Endodermal cell (in vitro differentiated cells): ENCODE measurements at places on chromosomes 7 and 10. TPM values are rescaled to one million over a fixed set of nuclear protein-coding genes. Genes with fewer than 3 reads are reported as not detected.

SRRM3 gene
- total RNA-seq: 3.9 and 5.0 TPM in 2 replicates

DNA sequence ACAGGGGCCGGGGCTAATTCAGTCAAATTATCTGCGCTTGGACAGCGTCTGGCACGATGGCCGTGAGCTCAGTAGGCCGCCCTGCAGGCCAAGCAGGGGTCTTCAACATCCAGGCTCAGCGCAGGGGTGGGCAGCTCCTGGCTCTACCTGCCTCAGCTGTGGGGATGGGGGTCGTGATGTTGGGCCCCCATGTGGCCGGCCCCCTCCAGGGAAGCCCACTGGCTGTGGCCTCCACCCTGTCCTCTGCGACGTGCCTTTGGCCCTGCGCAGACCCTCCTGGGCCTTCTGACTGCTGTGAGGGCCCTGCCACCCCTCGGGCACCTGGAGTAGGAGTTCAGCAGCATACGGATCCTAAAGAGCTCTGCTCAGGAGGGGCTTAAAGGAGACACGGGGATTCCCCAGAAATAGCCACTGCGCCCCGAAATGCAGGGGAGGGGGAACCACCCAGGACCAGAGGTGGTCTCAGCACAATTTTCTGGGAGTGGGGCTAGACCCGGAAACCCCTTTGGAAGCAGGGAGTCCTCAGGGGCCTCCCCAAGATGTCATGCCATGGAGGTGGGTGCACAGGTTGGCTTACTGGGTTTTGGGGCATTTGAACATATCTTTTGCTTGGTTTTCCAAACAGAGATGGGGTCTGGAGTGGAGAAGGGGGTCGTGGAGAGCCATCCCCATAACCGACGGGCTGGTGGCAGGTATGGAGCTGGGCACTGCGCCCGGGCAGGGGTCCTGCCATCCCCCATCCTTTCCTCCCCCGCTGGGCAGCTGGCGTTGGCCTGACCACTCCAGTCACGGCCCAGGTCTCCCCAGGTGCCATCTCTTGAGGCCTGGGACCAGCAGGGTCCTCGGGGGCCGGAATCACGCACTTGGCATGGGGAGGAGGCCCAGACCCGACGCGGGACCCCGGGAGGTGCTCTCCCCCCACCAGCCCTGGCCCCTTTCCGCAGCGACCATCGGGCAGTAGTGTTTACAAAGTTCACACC is 4.0 kb upstream of the ADAP1 start:
- no peak overlapping the region for H3K27ac ChIP-seq
- H3K27me3 ChIP-seq: peaks cover 17% of the 10 kb centered on the region
- no peak for DNase-seq
- H3K36me3 ChIP-seq: no peaks in the 10 kb centered on the region

DNA sequence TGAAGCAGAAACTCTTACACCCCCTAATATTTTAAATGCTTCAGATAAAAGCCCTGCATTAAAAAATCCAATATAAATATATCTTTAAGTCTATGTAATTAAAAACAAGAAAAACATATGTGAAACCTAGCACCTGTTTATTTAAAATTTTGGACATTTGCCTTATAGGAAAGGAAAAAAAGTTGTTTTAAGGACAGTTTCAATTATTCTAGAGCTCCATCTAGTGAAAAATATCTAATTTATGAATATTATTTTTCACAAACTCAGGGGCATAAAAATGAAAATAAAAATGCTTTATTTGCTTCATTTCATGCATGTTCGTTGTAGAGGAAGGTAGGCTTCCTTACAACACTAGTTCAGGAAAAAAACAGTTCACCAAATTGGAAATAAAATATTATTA is 26.1 kb downstream of the ENKUR start:
- no peak for DNase-seq
- H3K27ac ChIP-seq: no peak overlapping the region
- no peaks in the 10 kb centered on the region for H3K27me3 ChIP-seq
- H3K4me3 ChIP-seq: no peak overlapping the region
- H3K36me3 ChIP-seq: no peaks in the 10 kb centered on the region

TMEM236 gene
- 0.04 and 0.07 TPM in 2 replicates for total RNA-seq

GRCh38 chr10:13859979-13860654 is 273.4 kb downstream of the PRPF18 start:
- H3K27me3 ChIP-seq: no peaks in the 10 kb centered on the region
- no peak overlapping the region for H3K4me3 ChIP-seq
- DNase-seq: no peak
- no peak overlapping the region for H3K27ac ChIP-seq
- H3K36me3 ChIP-seq: no peaks in the 10 kb centered on the region

- DNase-seq: no peak
- H3K4me3 ChIP-seq: no peak overlapping the region
- H3K4me1 ChIP-seq: no peaks in the 10 kb centered on the region
- no peaks in the 10 kb centered on the region for H3K36me3 ChIP-seq
- H3K27me3 ChIP-seq: no peaks in the 10 kb centered on the region
Measured at GRCh38 chr7:108648989-108649388, 79.3 kb downstream of the DNAJB9 start.

ABCB1 gene
- total RNA-seq: 0.07 TPM in 1 of 3 replicates, not detected in the others

DNA sequence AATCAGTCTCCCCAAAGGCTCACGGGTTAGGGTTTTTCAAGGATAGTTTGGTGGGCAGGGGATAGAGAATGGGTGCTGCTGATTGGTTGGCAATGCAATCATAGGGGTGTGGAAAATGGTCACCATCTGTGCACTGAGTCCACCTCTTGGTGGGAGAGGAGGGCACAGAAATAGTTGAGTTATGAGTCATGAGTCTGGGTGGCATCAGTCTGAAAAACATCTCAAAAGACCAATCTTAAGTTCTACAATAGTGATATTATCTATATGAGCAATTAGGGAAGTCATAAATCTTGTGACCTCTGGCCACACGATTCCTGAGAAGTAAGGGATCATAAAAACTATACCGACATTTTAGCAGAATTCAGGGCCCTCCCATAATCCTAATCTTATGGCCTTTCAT is 62.7 kb downstream of the LGI1 start:
- H3K4me1 ChIP-seq: no peaks in the 10 kb centered on the region
- no peak overlapping the region for H3K27ac ChIP-seq
- H3K36me3 ChIP-seq: no peaks in the 10 kb centered on the region
- peaks cover 7% of the 10 kb centered on the region for H3K27me3 ChIP-seq

DNA sequence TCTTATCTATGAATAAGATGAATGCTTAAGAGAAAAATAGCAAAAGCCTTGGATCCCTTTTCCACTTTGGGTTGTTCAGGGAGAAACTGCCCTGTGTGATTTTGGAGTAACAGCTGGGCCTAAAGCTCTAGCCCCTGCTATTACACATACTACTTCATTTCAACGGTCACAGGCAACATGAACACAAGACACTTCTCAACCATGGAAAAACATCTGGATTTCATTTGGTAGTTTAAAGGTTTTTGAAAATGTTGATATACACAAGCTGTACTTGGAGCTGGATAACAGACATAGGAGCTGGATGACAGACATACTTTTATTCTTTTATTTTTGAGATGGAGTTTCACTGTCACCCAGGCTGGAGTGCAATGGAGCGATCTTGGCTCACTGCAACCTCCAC is 2.7 kb upstream of the CHUK start:
- H3K36me3 ChIP-seq: peaks cover 44% of the 10 kb centered on the region
- no peak overlapping the region for H3K4me3 ChIP-seq
- H3K27me3 ChIP-seq: no peaks in the 10 kb centered on the region
- no peak for DNase-seq
- no peaks in the 10 kb centered on the region for H3K4me1 ChIP-seq
- no peak overlapping the region for H3K27ac ChIP-seq

- no peaks in the 10 kb centered on the region for H3K4me1 ChIP-seq
- peaks cover 39% of the 10 kb centered on the region for H3K36me3 ChIP-seq
- H3K27me3 ChIP-seq: no peaks in the 10 kb centered on the region
Measured at GRCh38 chr7:4789194-4790077, 14.0 kb downstream of the AP5Z1 start.

DNA sequence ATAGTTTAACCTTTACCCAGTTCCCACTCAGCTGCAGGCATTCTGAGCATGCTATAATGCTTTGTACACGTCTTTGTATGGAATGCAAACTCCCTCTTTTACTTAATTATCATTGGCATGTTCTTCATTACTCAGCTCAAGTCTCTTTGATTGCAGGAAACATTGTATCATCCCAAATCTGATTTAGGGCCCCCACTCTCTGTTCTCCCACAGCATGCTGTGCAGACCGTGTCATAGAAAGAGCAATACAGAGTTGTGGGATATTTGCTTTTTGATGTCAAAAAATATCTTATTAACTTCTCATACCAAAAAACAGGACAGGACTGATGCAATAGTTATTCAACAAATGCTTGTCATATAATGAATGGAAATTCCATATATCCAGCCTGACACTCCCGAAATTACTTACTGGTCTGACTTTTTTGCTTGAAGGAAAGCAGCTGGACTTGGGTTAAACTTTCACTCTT is 1081.5 kb upstream of the C7orf33 start:
- no peak overlapping the region for H3K27ac ChIP-seq
- no peaks in the 10 kb centered on the region for H3K36me3 ChIP-seq
- H3K4me1 ChIP-seq: no peaks in the 10 kb centered on the region
- no peak overlapping the region for H3K4me3 ChIP-seq
- DNase-seq: no peak

DNA sequence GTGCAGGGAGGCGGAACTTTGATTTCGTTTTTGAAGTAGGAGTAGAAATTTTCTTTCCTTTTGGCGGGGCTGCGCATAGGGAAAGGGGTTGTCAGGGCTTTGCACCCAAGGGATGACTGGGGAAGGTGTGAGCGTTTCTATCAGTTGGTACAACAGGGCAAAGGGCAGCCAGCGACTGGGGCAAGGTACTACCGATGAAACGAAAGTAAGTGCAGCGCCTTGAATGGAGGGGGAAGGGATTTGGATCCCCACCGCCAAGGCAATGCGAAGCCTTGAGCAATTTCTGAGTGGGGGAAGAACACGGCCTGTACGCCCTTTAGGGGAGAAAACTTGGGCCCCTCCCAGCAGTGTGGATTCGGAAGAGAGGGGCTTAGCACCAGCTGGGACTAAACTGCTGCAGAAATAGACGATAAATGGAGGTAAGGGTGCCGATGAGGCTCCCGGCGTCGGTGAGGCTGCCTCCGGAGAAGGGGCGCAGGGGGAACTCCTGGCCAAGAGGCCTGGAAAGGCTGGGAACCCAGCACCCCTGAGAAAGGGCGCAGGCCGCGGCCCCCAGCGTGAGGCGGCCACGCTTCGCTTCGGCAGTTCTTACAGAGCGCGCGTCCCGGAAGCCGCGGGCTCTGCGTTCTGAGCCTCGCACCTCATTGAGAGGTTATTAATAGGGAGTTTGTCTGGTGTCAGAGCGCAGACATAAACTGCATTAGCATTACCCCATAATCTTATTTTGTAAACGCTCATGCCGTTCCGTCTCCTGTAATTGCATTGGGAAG is 10.0 kb upstream of the TLX1 start:
- no peaks in the 10 kb centered on the region for H3K36me3 ChIP-seq
- no peak overlapping the region for H3K27ac ChIP-seq
- H3K4me3 ChIP-seq: peak overlapping the region; percentile 72
- H3K4me1 ChIP-seq: no peaks in the 10 kb centered on the region

INHBA gene
- total RNA-seq: 0.11 TPM in 1 of 2 replicates, not detected in the other

DNA sequence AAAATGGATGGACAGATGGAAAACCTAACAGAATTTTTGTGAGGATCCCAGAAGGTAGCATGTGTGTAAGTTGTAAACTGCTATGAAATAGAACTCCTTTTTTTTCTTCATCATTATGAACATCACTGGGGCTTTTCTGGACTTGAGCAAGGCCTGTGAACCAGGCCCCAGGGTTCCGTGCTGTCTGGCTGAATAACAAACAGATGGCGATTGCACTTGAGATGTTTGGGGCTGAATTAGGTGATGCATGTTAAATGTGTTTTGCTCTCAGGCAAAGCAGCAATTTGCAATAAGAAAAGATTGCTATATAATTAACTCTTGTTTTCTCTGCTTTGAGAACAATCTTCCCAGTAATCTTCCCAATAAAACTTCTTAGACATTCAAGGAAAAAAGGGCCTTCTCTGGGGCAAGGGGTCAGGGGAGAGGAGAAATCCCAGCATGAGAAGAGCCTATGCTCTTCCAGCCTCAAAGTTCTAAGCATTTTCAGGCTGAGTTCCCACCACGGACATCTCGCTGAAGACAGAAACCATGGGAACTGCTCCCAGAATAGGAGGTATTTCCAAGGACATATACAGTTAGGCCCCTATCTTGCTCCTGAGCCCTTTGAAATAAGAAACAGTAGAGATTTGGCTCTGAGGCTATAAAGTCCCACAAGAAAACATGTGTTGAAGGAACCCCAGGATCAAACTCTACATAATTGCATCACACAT is 98.7 kb downstream of the ITIH5 start:
- no peaks in the 10 kb centered on the region for H3K27me3 ChIP-seq
- H3K4me3 ChIP-seq: no peak overlapping the region
- no peak overlapping the region for H3K27ac ChIP-seq
- no peak for DNase-seq

GRCh38 chr7:15929411-15929810 is 242.9 kb upstream of the MEOX2 start:
- no peak overlapping the region for H3K27ac ChIP-seq
- H3K27me3 ChIP-seq: no peaks in the 10 kb centered on the region
- DNase-seq: no peak
- H3K36me3 ChIP-seq: no peaks in the 10 kb centered on the region
- no peaks in the 10 kb centered on the region for H3K4me1 ChIP-seq

DNA sequence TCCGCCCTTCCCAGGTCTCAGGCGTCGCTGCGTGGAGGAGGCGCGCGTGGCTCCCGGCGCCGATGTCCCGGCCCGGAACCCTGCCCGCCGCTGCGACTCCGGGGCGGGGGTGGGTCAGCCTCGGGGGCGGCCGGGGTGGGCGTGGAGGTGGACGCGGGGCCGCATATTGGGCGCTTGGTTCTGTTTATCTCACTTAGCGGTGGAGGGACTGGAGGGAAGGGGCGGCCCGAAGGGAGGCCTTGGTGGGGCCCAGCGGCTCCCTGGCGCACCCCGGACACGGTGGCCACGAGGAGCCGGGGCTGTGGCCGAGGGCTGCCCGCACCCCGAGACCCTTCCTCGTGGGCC is 8.6 kb downstream of the UNCX start:
- no peak overlapping the region for H3K27ac ChIP-seq
- peaks cover 98% of the 10 kb centered on the region for H3K27me3 ChIP-seq
- no peak for DNase-seq
- H3K36me3 ChIP-seq: no peaks in the 10 kb centered on the region

DNA sequence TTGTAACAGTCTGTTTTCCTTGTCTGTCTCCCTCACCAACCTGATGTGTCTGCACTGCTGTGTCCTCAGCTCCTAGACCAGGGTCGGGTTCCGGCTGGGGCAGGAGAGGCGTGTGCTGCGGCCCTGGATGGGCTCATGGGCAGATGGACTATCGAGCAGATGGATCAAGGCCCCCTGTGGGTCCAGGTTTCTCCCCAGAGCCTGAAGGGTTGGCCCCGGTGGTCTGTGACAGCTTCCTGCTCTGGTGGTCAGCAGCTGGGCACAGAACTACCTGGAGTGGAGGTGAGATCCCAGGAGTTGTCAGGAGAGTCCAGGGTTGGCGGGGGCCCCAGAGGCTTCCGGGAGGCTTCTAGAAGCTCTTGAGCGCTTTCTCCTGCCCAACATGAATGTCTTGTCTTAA is 75.1 kb downstream of the GRK5 start:
- H3K27ac ChIP-seq: no peak overlapping the region
- no peaks in the 10 kb centered on the region for H3K4me1 ChIP-seq
- no peaks in the 10 kb centered on the region for H3K36me3 ChIP-seq
- no peak overlapping the region for H3K4me3 ChIP-seq

ANXA8L1 gene
- not detected in 2 replicates for total RNA-seq
